SW 1271 (cell line): ENCODE measurements at places on chromosomes 6 and 20.

DNA sequence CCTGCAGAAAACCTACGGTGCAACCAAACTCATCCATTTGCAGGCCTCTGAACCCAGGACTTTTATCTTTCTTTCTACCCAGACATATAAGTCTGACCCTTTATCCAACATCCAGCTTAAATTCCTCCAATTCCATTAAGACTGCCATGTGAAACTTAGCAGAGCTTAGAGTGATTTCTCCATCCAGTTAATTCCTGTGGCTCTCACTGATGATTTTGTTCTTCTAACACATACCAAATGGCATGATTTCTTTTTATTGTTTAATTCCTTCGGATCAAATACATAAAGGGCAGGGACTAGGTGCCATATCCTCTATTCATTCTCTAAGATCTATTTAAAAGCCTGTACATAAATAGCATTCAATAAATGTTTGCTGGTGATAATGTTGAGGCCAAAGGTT is 92.9 kb downstream of the TASP1 start:
- DNase-seq: no peak

DNA sequence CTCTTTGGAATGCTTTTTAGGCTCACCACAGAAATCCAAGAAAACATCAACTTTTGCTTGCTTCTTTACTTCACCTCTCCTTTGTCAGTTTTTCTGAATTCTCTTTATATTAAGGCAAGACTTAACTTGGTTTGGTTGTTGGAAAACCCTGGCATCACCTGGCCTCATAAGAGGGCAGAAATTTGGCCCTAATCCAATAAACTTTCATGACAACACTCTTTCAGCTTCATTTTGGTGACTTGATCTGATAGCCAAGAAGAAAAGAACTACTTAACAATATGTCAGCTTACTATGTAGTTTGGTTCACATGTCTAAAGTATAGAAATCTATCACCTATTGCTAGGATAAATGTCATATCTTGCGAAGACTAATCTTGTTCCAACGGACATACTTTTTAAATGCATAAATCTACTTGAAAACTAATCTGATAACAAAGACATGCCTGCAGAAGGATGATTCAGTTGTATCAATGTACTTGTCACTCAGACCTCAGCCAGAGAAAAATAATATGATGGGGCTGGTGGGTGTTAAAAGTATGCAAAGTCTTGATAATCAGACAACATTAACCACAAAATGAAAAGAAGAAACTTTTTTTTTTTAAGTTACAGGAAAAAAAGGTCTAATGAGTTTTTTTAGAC is 19.3 kb upstream of the HBS1L start:
- no peak for DNase-seq

GRCh38 chr6:99592900-99593299 is 13.7 kb upstream of the PRDM13 start:
- DNase-seq: no peak

- DNase-seq: no peak
Observed at GRCh38 chr20:2993250-2993649, 50.2 kb upstream of the GNRH2 start.

DNA sequence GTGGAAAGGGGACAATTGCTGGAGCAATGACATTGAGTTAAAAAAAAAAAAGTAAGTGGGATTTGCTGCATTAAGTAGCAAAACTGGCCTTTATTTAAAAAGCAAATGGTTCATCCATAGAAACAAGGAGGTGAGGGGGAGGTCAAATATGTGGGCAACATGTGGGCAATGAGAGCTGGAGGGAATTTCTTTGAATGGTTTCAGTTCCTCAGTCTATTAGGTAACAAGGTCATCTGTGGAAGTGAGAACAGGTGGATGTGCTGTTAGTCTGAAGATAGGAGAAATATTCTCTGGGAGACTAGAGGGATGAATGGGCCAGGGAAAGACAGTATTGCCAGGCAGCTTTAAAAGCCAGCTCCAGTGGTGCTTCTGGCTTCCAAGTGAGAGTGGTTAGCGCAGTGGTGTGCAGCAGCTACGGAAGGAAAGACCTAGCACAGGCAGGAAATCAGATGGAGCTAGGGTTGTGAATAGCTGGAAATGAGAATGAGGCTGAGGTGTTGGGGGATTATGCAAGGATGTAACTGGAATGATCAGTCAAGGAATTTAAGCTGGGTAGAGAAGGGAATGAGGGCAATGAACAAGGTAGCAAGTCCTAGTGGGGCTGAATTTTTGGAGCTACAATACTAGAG is 727.6 kb downstream of the PTPRT start:
- DNase-seq: no peak

GRCh38 chr6:34001706-34002621 is 143.9 kb downstream of the GRM4 start:
- DNase-seq: no peak

DNA sequence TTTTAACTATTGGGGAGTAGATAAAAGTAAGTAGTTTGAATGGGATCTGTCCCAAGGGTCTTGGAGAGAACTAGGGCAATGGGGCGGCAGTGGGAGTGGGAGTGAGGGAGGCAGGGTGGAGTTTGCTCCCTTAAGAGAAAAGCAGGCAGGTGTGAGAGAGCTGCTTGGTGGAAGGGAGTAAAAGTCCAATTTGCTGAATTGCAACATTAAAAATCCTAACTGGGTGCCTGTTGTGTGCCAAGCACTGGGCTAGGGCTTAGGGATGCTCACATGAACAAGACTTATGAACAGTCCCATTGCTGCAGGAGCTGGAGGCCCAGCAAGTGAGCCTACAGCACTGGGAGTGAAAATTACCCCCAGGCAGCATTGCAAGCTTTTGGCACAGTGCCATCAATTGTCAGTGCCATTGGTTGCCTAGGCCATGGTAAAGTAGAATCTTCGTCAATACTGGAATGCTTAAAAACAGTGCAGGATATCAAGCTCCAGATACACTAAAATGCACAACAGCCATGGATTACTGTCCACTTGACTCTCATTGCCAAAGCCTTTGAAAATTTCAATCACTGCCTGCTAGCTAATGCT is 277.7 kb upstream of the JARID2 start:
- no peak for DNase-seq

DNA sequence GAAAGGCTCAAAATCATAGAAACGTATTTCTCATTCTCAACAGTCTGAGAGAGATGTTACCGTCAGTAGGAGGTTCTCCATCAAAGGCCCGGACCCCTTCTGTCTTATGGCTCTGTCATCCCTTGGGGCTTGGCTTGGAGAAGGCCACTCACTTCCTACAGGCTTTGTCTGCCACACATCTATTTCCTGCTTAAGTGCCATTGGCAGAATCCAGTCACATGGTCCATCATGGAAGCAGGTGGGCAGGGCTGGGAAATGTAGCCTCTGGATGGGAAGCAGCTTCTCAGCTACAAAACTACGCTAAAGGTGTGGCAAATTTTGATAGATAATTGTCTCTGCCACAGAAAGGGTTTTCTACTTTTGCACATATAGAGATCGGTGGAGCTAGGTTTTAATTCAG is 12.6 kb upstream of the ZFP64 start:
- no peak for DNase-seq

- no peak for DNase-seq
Observed at GRCh38 chr20:14955399-14955798, 618.0 kb upstream of the FLRT3 start.

DNA sequence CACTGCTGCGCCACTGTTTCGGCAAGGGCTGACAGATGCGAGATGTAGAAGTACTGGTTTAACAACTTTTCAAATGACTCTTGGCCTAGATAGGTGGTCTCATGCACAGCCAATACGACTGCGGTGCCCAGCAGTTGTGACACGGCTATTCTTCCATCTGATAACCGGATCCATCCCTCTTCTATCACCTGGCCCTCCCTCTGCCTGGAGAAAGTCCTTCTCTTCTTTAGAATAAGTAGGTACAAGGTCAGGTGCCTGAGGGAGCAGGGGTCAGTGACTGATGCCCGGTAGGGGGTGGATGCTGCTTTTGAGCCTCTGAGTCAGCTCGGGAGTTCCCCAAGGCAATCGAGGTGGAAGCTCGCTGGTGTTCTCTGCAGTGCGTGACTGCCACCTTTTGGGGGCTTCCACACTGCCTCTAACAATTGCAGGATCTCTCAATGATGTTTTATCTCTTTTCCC is 166.8 kb upstream of the GRIK2 start:
- no peak for DNase-seq

DNA sequence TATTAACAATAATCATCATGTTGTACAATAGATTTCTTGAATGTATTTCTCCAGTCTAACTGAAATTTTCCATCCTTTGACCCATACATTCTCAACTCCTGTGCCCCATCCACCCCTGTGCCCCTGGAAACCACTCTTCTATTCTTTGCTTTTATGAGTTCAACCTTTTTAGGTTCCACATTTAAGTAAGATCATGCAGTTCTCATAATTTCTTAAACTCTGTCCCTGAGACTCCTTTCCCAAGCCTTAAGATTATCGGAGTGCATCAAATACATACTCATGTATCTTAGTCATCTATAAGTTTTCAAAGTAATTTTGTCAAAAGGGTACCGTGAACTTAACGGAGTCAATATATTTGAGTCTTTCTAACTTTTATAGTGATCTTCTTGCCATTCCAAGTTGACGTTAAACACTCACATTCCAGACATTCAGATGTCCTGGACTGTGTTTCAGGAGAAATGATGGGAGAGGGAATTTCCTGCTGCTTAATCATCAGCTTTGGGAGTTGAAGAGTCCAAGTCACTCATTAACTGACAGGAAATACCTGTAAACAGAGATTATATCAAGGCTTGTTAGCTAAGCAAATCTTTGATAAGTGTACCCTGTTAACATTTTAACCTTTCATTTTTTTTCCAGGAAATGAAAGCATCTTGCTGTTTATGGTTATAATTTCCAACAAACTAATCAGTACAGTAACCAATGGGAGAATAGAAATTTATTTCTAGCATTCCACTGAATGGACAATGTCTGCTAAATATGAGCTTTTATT is 73.3 kb downstream of the ADGRG6 start:
- peak; percentile 99 for DNase-seq

- DNase-seq: no peak
Observed at GRCh38 chr6:139529420-139529819, 155.0 kb upstream of the CITED2 start.

- no peak for DNase-seq
Observed at GRCh38 chr6:169795196-169795595, 43.8 kb downstream of the ERMARD start.
